Foreskin keratinocyte (primary cell): ENCODE measurements at places on chromosomes 7 and 10. TPM values are rescaled to one million over a fixed set of nuclear protein-coding genes. Genes with fewer than 3 reads are reported as not detected.

TLX1 gene
- not detected in 2 replicates for total RNA-seq

ADRA2A gene
- not detected in 2 replicates for total RNA-seq

DDC gene
- not detected in 2 replicates for total RNA-seq

PRF1 gene
- not detected in 2 replicates for total RNA-seq

MMD2 gene
- not detected in 2 replicates for total RNA-seq

IDI2 gene
- total RNA-seq = not detected in 2 replicates

CREB5 gene
- 1.7 and 3.7 TPM in 2 replicates for total RNA-seq

PLXNA4 gene
- total RNA-seq = not detected in 2 replicates

SLC29A4 gene
- 0.46 and 1.0 TPM in 2 replicates for total RNA-seq

ITIH5 gene
- not detected in 2 replicates for total RNA-seq

BEND7 gene
- total RNA-seq = 0.99 and 3.0 TPM in 2 replicates

SEC31B gene
- total RNA-seq = 1.4 and 1.5 TPM in 2 replicates

TUBB8 gene
- total RNA-seq = 0.07 TPM in 1 of 2 replicates, not detected in the other

COL26A1 gene
- not detected in 2 replicates for total RNA-seq

PRSS37 gene
- not detected in 2 replicates for total RNA-seq

TYW1B gene
- total RNA-seq = 1.1 and 1.4 TPM in 2 replicates
